Right cardiac atrium (tissue), 5 donors: ENCODE measurements at places on chromosomes 4 and X. TPM values are rescaled to one million over a fixed set of nuclear protein-coding genes. Genes with fewer than 3 reads are reported as not detected.
A peak's percentile ranks its signal among the peaks of the same experiment; 100 is the strongest.

The ANTXR2 gene
- total RNA-seq: 48.7 TPM

The CLNK gene
- not detected for total RNA-seq

The IL2 gene
- total RNA-seq: not detected

The ZCCHC18 gene
- total RNA-seq: 1.2 TPM

The ZAR1 gene
- not detected for total RNA-seq

- DNase-seq: no peak
These were observed 10.3 kb downstream of the CENPI start for GRCh38 chrX:101108284-101108683.

- DNase-seq: peak; percentile 32
These were observed 8.2 kb downstream of the DCAF8L2 start for GRCh38 chrX:27598312-27598711.

DNA sequence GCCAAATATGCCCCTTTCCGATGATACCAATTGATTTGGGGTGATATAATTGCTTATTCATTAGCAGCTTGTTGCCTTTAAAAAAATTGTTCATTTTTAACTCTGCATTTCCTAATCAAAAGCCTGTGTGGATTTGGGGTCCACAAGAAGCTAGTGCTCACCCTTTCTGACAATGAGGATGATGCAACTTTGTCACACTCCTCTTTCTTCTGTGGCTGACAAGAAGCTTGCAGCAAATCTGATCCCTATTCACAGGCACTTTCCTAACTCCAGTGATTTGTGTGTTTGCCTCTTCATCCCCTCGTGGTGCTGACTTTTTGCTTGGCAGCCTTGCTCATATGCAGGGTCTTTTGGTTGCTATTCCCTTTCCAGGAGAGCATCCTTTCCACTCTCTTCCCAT, 182.7 kb upstream of the LDB2 start:
- no peak for DNase-seq

DNA sequence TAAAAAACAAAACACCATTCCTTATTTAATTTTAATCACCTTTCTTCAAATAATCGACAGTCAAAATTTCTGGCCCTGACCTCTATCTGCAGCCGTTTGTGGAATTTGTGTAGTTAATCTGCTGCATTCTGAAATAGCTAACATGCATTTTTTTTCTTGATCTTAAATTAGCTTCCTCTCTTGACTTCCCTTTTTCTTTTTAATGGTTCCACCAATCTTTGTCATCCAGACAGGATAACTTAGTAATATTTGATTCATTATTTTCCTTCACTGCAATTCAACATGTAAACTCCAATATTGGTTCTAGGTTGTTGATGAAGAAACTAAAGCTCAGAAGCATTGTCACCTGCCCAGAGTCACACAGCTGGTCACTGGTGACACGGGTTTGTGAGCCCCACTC, 77.3 kb downstream of the ARHGAP10 start:
- no peak for DNase-seq
